ENCODE measurements at places on chromosomes 2 and 18.

GRCh38 chr2:61675204-61675603, 137.0 kb upstream of the XPO1 start:
- DNase-seq: no peak

- DNase-seq: no peak
These were observed 259.6 kb upstream of the PIK3C3 start for GRCh38 chr18:41695441-41695840.

DNA sequence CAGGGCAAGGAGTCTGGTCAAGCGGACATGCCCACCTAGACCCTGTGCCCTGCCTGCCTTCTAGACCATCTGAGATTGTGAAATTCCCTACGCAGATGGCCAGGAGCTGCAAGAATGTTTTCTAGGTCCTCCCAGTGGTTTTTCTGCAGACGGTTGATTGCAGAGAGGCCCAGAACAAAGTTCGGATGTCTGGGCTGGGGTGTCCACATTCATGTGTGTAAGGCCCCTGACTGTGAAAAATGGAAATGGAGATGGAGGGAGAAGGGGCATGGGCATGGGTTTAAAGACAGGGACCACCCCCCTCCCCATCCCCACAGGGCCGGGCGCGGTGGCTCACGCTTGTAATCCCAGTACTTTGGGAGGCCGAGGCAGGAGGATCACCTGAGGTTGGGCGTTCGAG, 11.8 kb downstream of the ARHGAP25 start:
- no peak for DNase-seq

DNA sequence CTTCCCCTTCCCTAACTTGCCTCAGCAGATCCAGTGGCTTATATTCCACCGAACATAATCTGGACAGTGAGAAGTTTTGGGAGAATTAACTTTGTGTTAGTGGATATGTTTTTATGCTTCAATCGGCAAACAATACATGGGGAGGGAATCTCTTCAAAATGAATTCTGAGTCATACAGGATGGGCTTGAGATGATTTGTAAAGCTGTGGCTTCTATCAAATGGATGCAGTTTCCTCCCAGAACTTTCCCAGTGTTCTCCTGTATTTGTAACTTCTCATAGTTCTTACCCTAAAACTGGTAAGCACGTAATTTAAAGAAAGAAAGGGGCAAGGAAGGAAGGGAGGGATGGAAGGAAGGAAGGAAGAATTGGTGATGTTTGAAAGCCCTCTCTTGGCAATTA, 36.8 kb downstream of the PDCL3 start:
- no peak for DNase-seq

DNA sequence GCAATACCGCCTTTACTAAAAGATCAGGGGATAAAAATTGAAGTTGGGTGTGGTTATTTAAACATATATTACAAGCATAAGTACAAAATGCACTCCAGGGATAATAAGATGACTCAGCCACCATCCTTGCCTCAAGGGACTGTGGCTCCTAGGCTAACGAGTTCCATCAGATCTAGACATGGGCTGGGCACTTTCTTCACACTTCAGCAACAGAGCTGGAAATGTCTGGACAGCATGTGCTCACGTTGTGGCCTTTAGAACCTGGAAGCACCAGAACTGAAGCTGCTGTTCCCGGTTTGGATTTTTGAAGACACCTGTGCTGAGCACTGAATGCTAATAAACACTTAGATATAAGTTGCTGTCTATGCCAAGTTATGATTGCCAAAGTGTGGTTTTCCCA, 384.2 kb upstream of the SALL3 start:
- DNase-seq: no peak

- no peak for DNase-seq
These were observed 25.9 kb downstream of the CD8A start for GRCh38 chr2:86764661-86765309.

DNA sequence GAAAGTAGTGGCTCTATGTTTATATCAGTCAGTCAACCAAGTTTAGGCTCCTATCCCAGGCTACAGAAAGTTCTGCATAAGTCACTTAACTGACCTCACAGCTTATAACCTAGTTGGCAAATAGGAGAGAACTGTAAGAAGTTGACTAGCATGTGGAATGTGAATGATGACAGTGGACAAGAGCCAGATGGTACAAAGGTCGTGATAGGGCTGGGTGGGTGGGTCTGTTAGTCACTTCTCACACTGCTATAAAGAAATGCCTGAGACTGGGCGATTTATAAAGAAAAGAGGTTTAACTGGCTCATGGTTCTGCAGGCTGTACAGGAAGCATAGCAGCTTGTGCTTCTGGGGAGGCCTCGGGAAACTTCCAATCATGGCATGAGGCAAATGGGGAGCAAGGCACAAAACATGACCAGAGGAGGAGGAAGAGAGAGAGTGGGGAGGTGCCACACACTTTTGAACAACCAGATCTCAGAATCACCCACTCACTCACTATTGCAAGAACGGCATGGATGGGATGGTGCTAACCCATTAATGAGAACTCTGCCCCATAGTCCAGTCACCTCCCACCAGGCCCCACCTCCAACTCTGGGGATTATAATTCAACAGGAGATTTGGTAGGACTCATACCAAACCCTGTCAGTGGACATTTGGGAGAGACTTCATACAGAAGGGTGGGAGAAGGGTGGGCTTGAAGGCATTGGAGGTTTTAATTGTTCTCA, 68.8 kb downstream of the LTBP1 start:
- DNase-seq: no peak

GRCh38 chr2:100708333-100708732, 111.6 kb upstream of the NPAS2 start:
- no peak for DNase-seq

- DNase-seq: no peak
These were observed 123.3 kb upstream of the DCC start for GRCh38 chr18:52216666-52217065.

DNA sequence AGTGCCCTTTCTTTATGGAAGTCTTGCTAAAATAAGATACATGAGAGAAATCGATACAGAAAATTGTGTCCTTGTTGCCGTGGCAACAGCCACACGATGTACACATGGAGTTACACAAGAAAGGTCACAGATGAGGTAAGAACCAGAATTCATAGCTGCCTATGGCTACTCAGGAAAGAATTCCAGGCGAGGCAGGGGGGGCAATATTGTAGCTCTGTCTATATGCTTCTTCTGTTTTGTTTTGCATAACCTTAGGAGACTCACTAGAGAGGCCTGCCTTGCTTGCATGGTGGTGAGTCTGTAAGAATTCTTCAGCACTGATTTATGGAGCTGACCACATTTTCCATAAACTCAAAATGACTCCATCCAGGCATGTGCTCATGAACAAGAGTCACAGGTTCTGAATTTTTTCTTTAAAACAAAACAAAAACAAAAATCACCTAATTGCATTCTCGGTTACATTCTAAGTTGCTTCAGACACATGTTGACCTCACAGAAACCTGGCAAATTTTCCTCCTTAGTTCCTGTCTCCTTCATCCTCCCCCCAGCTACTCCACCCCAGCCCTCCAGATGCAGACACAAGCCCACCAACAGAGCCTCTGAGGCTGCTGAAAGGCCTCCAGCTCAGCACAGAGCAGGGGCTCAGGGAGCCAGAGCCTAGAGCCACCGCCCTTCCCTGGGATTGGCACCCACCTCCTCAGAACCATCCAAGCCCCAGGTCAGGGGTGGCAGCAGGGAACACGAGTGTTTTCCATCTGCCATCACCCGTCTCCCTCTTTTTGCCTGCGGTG, 183.5 kb downstream of the ANTXR1 start:
- no peak for DNase-seq

- DNase-seq: peak; percentile 36
These were observed at the start of gene ADAM23 for GRCh38 chr2:206442833-206443734. TSS of gene ADAM23 (plus strand) at chr2:206443532. CDS start at chr2:206443867, 335 bp downstream.

DNA sequence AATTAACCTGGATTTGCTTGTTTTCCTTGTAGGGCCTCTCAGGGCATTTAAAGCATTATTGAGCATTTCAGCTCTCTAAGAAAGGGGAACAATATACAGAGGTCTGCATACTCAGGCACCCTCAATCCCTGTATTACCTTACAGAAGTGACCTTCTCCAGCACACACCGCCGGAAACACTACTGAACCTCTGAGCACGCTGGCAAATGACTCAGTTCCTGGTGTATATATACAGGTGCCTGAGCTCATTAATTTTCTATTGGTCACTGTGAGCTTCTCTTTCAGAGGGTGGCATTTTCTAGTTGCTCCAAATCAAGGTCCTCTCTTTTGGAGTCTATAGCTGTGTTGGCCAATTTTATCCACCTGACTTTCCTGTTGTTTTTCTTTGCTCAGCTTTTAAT, 85.2 kb upstream of the COPS8 start:
- DNase-seq: no peak

- DNase-seq: no peak
These were observed 119.2 kb downstream of the PTPRM start for GRCh38 chr18:7686278-7686677.

- DNase-seq: no peak
These were observed 56.2 kb downstream of the ITSN2 start for GRCh38 chr2:24304098-24304497.

DNA sequence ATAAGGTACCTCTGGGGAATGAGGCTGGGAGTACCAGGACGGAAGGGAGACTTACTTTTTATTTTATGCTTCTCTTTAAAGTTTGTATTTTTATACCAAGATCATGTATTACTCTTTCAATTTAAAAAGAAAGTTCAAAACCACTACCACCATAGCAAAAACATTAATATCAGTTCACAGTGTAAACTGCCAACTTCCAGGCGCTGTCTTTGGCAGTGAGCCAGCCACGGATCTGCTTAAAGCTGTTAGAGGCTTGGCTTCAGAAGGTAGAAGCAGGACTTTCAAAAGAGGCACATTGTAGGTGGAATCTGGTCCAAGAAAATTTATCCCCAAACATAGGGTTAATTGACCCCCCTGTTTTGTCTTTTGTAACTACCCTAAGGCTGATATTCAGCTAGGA, 74.8 kb downstream of the B3GNT2 start:
- DNase-seq: no peak

DNA sequence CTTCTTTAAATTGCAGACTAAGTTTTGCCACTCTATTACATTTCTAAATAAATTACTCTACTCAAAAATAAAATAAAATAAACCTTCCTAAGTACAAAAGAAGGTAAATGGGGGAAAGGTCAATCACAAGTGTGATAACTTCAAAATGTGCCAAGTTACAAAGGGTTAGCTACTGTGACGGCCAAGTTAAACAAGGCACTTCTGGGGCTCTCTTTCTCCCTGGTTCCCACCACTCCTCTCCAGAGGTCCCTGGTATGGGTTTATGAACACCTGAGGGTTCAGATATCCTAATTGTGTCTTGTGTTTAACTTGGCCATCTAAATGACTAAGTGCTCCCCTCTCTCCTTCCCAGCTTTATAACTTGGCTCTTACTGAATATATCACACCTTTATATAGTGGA, 5.4 kb downstream of the ZNF521 start:
- DNase-seq: no peak

- DNase-seq: no peak
These were observed 3.2 kb upstream of the TGOLN2 start for GRCh38 chr2:85330839-85331636.

- DNase-seq: no peak
These were observed 178.5 kb downstream of the TPGS2 start for GRCh38 chr18:36650266-36650665.

GRCh38 chr2:852168-852567, 98.5 kb upstream of the SNTG2 start:
- no peak for DNase-seq

- DNase-seq: no peak
These were observed 180.0 kb upstream of the CXCR4 start for GRCh38 chr2:136297994-136298393.
